ENCODE measurements at places on chromosomes 16 and 17.

DNA sequence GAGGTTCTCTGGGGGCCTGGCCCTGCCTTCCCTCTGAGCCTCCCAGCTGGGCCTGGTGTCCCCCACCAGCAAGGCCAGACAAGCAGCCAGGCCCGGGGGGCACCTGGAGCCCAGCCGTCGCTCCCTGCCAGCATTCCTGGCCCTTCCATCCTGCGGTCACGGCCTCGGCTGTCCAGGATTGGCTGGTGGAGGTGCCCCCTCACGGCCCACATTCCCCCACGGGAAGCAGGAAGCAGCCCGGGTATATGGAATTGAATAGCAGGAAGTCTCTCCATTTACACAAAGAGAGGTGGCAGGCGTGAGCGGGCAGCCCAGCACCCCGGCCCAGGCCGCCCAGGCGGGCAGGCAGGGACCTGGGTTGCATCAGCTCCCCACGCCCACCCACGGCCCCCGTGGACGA, 14.5 kb downstream of the TRAF7 start:
- DNase-seq: no peak

- DNase-seq: no peak
Measured at GRCh38 chr17:5783851-5784250, 199.5 kb upstream of the NLRP1 start.

DNA sequence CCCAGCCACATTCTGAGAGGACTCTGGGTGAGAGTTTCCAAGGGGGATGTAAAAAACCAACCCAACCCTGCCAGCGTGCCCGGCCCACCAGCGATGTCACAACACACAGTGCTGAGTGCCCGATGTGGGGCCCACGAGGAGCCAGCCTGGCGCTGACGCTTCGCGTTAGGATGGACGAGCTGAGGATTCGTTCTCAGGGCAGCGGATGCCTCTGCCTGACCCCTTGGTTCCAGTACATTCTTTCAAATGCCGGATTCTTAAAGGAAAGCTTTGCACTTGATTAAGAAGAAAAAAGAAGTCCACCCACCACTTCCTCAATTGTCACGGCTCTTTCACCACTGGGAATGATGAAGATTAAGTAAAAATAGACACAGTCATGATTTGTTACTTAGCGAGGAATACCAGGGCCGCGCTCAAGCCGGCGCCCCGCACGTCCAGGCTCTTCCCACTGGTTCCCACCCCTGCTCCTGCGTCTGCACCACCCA, 79.4 kb downstream of the IRF8 start:
- no peak for DNase-seq

DNA sequence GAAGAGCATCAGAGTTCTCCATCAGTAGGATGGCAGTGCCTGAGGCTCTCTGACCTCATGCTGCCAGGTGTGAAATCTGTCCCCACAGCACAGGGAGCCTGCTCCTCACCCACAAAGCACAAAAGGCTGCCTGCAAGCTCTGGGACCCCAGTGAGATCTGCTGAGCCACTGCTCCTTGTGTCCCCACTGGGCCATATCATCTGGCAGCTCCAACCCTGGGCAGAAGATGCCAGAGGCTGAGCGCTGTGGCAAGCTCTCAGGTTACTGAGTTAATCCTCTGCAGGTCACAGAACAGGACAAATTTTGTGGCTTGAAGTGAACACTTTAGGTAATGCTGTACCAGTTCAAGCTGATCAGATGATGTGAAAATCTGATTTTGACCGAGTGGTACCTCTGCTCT, 26.7 kb upstream of the ERN1 start:
- DNase-seq: no peak

GRCh38 chr17:5644065-5644464, 59.8 kb upstream of the NLRP1 start:
- DNase-seq: no peak

- no peak for DNase-seq
Measured at GRCh38 chr17:67576471-67577115, 141.1 kb upstream of the NOL11 start.

GRCh38 chr17:57442914-57443571, 186.7 kb downstream of the MSI2 start:
- peak; percentile 61 for DNase-seq

DNA sequence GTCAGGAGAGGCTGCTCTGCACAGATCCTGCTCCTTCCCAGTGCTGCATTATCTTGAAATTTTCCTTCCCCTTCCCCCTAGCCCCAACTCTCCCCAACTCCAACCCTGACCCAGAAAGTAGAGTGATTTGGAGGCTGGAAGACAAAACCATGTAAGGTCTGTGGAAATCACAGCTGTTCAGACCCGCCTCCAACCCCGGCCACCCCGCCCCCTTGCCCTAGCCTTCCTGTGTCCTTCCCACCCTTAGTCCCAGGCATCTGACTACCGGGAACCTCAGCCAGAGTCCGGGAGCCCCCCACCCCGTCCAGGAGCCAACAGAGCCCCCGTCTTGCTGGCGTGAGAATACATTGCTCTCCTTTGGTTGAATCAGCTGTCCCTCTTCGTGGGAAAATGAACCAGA, at the start of gene AOC3:
AOC3 (plus strand) TSS at position 246 of the 400 bp plus-strand sequence; CDS start at position 391, 145 bp downstream.
- DNase-seq: no peak

DNA sequence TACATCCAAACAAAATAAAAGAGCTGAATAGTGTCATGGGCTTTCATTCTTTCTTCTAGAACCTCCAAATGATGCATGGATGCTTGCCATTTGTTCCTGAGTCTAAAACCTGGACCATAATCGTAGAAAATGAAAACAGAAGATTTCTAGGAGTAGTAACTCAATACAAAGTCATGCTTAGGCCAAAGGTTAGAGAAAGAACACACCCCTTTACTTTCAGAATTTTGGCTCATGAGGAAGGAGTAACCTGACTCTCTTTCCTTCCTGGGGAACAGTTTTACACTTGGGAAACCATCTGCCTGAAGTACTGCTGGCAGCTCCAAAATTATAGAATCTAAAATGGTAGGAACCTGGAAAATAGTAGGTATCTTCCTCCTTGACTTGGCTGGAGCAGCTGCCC, 137.2 kb downstream of the SNX11 start:
- peak; percentile 44 for DNase-seq

GRCh38 chr16:57938936-57939871, 31.7 kb downstream of the CNGB1 start:
- DNase-seq: peak; percentile 23

DNA sequence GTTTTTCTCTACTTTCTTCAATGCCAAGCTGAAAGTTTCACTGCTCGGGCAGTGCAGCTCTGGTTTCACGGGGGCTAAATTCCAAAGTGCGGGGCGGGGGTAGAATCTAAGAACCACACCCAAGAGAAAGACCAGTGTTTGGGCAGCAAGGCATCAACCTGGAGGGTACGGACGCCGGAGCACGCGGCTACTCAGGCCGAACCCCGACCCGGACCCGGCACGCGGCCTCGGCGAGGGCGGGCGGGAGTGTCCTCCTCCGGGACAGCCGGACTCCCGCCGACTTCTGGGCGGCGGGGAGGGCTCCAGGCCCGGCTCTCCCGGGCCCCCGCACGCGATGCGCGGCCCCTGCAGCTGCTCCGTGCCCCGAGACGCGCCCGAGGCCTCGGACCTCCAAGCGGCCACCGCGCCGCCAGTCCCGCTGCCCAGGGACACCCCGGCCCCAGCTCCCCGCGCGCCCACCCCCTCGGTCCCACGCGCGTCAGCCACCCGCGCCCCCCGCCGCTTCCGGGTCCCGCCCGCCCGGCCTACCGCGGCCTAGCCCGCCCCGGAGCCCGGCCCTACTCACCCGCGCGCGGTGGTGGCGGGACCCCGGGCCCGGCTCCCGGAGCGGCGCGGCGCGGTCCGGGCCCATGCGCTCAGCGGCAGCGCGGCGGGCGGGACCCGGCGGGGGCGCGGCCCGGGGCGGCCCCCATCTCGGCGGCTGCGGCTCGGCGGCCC, 561 bp downstream of the AXIN1 start:
- no peak for DNase-seq

DNA sequence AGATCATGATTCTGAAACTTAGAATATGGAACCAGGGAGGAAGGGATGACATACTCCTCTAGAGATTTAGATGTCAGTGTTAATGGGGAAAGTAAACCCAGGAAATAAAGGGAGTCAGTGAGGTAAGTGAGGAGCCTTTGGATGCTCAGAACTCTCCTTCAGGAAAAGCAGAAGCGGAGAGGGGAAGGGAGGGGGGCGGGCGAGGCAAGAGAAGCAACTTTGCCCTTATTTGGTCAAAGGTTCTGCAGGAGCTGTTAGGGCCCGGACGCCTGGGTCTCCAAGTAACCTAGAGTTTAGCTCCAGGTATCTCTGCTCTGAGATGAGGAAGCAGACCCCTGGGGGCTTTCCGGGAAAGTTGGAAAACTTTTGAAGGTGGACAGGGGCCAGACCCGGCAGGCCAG, 1.3 kb downstream of the PFN1 start:
- no peak for DNase-seq

- no peak for DNase-seq
Measured at GRCh38 chr17:40247926-40248495, 28.9 kb downstream of the WIPF2 start.

- peak; percentile 39 for DNase-seq
Measured at GRCh38 chr16:27642756-27643155, 92.8 kb downstream of the KATNIP start.

DNA sequence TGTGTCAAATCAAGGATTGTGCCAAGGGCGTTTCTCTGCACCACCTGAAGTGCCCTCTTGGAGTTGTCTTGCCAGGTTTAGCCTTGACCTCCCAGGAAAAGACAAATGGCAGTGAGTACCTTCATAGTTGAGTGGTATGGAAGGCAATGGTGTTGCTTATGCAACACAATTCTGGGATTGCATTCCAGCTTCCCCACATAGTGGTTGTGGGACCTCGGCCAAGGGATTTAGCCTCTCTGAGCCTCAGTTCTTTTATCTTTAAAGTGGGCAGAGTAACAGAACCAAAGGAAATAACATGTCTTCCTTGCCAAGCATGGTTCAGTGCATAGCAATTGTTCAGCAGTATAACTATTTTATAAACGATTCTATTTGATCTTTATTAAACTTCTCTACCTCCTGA, 49.4 kb downstream of the CCDC42 start:
- DNase-seq: peak; percentile 65

- no peak for DNase-seq
Measured at GRCh38 chr16:65704866-65705265, 583.0 kb upstream of the CDH11 start.

GRCh38 chr17:80569924-80570323, 25.3 kb downstream of the RPTOR start:
- DNase-seq: no peak

GRCh38 chr17:80585890-80586845, 41.5 kb downstream of the RPTOR start:
- no peak for DNase-seq

GRCh38 chr16:68512183-68512582, 26.9 kb upstream of the ZFP90 start:
- no peak for DNase-seq

DNA sequence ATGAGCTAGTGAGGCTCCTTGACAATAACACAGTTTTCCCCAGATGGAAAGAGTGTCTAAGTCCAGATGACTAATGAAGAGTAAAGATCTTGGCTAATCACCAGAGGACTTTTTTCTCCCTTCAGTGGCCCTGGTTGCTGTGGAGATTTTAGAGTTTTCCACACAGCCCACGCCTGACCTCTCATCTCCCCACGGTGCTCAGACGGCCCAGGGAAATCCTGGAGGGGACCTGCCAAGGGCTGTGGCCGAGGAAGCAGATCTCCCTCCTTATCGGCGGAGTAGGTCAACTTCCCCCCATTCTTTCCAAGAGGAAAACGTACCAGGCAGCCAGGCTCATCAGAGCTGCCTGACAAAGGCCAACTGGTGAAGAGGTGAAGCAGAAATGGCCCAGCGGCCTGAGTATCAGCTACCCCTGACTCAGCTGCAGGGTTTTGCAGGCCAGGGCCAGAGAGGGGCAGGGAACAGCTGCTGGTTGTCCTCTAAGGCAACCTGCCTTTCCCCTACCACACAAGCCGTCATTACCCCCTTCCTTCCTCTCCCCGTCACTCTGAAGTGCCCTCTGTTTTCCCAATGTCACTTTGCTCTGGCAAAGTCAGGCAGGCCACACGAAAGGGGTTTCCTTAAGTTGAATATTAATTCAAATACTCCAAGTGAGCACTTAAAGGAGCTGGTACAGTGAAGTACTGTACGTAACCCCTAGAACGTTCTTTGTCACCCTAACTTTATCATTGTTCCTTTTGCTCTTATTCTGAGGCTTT, 140.2 kb upstream of the ADAMTS18 start:
- DNase-seq: peak; percentile 67

DNA sequence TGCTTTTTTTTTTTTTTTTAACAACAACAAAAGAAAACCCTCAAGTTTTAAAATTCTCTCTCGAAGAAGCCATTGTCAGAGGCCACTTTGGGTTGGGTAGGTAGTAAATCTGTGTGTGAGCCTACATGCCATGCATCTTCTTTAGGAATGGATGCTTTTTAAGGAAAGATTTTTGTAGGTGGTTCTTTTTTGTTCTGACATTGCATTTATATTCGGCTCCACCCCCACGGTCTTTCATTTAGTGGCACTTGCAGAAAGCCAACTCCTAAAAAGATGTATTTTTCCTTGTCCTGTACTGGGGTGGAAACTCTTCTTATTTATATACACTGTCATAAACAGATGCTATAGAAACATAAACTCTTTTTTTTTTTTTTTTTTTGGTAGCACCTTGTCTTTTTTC, 35.1 kb downstream of the KCNJ2 start:
- DNase-seq: no peak
